DMS79 treated with DMSO at 0.1 percent for 48 hours (cell line): ENCODE measurements at places on chromosomes 6 and 20.

DNA sequence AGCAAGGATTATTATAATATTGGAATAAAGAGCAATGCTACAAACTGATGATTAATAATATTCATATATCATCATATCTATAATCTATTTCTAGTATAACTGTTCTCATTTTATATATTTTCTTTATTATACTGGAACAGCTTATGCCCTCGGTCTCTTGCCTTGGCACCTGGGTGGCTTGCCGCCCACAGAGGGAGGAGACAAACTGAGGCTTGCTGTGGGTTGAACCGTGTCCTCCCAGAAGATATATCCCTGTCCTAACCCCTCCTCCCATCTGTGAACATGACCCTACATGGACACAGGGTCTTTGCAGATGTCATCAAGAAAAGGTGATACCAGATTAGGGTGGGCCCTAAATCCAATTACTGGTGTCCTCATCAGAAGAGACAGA lies 4.7 kb downstream of the RNASET2 start:
- no peak for DNase-seq

- DNase-seq, result no peak
Observed at GRCh38 chr6:136826216-136826615, 3.8 kb downstream of the PEX7 start.

DNA sequence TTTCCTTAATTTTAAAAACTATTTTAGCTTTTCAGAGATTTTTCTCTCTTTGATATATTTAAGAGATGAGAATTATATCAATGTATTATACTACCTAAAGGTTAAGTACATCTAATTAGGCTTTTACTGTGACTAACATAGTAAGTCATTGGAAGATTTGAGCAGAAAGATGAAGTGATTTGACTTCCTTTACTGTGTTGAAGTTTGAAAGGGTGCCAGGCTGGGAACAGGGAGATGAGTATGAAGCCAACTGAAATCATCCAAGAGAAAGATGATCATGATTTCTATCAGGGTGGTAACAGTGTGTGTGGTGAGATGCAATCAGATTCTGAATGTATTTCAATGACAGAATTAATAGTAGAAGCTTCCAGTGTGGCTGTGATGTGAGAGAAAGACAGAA lies 87.3 kb downstream of the TRDN start:
- no peak for DNase-seq

- no peak for DNase-seq
Observed at GRCh38 chr6:165729307-165729936, 66.4 kb upstream of the PDE10A start.

DNA sequence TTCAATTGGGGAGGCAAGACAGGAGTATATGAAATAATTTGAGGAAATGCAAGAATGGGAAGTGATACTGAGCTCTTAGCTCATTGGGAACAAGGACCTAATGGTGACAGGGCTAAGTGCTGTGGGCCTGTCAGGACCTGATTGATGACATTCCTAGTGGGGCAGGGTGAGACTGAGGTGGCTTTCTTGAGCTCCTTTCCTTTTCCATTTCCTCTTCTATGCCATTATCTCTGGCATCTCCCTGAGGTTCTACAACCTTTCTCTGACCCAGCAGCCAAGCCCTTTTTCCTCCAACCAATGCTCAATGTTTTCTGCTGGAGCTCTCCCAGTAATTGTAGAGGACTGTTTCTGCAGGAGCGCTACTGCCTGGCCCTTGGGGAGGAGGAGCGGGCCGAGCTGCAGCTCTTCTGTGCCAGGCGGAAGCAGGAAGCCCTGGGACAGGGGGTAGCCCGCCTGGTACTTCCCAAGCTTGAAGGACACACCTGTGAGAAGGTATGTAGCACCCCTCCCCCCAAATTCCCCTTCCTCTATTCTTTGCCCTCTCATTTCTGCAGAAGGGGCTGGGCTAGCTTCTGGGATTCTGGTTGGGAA lies 2.8 kb upstream of the TOMM6 start:
- DNase-seq, result no peak

- peak; percentile 10 for DNase-seq
Observed at GRCh38 chr6:45982280-45983036, 33.2 kb downstream of the CLIC5 start.

DNA sequence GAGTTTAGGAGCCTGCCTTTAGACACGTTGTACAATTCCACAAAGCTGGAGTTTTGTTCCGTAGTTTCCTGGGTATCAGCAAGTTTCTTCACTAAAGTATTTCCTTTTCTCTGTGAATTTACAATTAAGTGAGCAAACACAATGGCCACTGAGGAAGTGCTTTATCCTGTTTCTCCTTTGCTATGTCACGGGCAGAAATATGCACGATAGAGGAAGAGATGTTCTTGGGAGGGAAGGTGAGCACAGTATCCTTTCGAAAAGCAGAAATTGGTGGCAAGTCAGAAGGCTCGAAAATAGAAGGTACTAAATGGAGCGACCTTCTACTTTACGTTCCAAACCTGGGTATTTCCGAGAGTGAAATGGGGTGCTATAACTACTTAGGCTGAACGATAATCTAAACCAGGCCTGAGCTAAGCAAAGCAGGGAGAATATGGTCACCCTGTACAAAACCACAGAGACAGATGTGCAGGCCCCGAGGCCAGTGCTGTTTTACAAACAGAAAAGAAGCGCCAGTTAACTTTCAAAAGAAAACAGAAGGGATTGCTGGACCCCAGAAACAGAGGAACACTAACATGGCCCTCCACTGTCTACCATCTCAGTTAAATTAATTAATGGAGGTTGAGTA lies 259.6 kb downstream of the TBC1D7 start:
- DNase-seq, result no peak

GRCh38 chr20:15310361-15310760 lies 972.9 kb upstream of the FLRT3 start:
- no peak for DNase-seq

GRCh38 chr20:54624706-54625390 lies 149.5 kb downstream of the DOK5 start:
- no peak for DNase-seq

DNA sequence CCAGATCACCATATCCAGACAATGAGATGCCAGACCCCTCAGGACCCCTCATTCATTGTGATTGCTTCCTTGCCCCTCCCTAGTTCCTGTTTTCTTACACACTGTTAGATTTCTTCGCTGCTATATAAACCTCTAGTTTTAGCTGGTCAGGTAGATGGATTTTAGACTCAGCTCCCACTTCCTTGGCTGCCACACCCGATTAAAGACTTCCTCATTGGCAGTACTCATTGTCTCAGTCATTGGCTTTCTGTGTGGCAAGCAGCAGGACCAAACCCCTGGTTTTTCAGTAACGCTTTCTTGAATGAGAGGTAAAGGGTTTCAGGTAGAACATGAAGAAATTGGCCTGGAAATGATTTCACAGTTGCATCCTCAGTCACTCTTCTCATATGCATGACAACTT lies 47.9 kb downstream of the QRSL1 start:
- DNase-seq, result no peak

GRCh38 chr20:22946596-22946995 lies 88.5 kb upstream of the SSTR4 start:
- no peak for DNase-seq

DNA sequence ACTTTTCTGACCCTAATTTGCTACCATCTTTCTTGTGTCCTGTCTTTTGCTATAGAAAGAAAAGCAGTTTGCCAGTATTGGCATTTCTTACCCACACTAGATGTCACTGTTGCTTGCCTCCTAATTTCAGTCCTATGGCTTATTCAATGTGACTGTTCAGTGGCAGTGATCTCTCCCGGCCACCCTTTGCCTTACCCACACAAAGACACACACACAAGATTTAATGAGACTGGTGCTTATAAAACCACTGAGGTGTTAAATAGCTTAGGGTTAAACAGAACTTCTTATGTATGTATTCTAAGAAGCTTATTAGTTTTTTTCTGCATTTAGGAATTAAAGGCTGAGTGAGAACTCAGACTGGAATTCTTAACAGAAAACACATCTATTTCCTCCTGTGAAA lies 233.6 kb upstream of the ASCC3 start:
- peak; percentile 76 for DNase-seq

DNA sequence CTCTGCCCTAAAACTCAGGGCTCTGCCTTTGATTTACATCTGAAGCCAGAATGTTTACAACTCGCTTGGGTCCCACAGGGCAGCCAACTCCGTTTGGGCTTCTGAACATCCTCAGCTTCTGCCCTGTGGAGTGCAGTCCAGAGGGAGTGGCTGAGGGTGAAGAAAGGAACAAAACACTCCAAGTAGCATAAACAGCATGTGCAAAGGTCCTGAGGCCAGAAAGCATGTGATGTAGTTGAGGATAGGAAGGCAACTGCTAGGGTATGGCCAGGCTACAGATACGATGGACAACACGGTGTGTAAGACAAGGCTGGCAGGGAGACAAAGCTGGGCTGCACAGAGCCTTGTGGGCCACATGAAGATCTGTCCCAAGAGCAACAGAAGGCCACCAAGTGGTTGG lies 12.5 kb downstream of the JAG1 start:
- DNase-seq, result no peak

DNA sequence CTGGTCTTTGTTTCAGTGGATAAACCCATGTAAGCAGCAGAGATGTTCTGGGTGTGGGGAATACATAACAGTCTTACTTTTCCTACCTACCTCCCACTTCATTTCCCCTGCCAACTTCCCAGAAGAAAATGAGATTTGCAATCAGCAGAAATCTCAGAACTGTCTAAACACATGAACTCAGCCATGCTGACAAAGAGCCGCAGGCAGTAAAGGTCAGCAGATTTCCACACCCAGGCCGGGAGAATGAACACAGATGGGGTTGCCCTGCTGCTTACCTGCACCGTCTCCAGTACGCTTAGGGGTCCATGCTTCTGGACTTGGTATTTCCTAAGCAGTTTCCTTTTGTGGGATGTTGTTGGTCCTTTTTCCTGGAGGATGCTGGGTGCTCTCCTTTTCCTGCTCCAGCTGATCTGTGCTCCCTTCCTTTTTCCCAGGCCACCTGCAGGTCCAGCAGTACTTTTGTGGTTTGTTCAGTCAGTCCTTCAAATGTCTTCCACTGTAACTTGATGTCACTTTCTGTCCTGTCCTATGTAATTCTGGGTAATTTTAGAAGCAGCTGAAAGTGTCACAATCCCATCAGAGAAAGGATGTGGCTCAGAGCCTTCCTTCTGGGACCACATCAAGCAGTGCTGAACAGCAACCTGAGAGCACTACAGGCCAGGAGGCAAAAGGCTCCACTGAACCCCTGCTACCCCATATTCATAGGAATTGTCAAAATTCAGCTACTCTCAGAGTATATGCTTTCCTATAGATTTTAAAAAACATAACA lies 129.0 kb downstream of the CEP57L1 start:
- DNase-seq, result no peak

GRCh38 chr6:148146717-148147462 lies 195.7 kb upstream of the SASH1 start:
- no peak for DNase-seq

DNA sequence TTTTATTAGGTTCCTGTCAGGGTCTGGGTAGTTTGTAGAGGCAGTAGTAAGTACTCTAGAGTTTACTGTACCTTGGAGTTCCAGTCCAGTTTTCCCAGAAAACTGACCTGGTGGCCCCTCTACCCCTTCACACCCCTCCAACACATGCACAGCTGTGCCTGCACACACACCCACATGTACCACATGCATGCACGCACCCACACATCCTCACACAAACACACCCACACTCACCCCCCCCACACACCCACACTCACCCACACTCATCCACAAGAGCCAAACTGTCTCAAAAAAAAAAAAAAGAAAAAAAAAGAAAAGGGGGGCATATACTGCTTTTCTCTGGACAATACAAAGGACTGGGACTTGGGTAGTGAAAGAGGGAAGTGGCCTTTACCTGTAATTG lies 570.5 kb downstream of the QKI start:
- no peak for DNase-seq

GRCh38 chr6:108193131-108193530 lies 27.3 kb downstream of the NR2E1 start:
- DNase-seq, result no peak

GRCh38 chr20:36847009-36847709 lies 28.8 kb upstream of the TLDC2 start:
- no peak for DNase-seq

DNA sequence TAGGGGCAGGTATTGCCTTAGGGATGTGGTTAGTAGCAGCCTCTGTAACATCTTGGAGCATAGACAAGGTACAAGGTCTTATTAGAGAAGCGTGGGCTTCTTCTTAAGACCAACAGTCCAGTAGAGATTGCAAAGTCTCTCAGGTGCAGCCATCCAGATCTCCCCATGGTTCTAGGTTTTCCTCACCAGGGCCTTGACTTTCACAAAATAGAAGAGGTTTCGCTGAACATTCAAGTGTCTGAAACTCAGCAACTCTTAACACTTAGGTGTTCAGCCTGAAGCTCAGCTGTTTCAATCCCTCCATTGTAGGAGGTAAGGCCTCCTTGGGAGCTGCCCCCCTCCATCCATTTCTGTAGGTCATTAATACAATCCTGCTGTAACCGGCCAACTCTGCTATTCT lies 44.4 kb downstream of the GOPC start:
- DNase-seq, result no peak

DNA sequence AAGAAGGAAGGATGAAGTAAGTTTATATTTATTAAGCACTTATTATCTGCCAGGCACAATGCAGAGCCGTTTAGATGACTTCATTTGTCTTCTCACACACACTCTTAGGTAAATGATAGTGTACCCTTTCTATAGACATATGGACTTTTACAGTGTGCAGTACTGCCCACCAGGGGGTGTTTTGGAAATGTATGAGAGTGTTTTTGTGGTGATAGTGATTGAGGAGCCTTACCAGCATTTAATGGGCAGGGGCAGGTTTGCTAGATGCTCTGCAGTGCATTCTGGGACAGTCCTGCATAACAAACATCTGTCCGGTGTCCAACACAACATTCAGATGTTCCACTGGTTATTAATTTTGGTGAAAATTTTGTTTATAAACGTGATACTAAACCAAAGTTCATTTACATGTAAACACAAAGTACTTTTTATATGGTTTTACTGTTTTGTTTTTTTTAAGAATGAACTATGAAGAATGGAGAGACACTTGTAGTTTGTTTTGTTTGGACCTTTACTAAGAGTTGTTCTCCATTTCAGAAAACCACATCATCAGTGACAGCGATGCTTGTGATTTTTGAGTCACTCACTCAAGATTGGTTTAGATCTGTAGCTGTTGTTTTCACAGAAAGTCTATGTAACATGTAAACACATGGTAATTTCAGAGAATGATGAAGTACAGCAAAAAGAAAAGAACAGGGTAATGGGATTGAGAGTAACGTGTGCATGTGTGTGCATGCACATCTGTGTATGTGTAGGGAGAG lies 19.9 kb downstream of the KCNS1 start:
- DNase-seq, result no peak

DNA sequence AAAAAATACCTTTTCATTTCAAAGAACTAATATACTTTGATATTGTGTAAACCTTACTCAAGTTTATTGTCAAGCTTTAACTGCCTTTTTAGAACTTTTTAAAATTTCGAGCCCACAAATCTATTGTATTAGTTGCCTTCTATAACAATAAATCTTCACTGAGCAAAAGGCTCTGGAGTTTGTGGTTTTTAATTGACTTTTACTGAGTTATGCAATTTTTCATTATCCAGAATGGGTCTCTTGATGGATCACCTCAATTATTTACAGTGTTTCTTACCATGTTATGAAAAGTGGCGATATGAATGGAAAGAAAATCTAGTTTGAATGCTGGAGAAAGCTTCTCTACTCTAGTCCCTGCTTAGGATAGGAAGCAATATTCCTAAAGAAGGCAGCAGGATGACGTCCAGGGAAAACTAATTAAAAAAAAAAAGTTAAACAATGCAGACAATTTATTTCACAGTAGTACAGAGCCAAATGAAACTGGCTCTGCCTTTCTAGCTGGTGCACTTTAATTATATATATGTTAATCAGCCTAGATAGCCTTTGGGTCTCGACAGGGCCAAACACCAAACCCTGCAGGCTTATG lies 5.0 kb downstream of the ID4 start:
- peak; percentile 75 for DNase-seq
